ENCODE measurements at places on chromosomes 4 and X.

DNA sequence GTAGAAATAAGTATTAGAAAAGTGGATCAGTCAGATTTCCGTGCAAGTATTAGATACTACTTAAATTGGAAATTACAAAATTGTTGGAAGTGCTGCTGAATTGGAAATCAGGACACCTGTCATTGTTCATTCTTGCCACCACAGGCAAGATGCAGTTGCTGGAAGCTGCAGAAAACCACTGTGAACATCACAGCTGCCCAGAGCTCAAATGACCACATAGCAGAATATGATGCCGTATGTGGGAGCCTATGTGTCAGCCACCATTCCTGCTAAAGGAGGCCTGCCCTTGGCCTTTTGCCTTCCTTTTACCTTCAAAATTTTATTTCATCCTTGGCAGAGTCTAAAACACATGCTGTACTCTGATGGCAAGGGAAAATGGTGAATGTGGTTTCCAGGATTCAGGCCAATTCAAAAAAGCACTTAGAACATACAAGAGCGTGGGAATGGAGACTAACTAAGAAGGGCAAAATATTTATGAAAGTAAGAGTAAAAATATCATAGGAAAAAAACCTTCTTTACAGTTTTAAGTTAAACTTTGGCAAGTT, 1005.5 kb upstream of the GRID2 start:
- no peak for DNase-seq

- DNase-seq = no peak
These were observed 4.2 kb upstream of the TAB3 start for GRCh38 chrX:30893206-30893605.

DNA sequence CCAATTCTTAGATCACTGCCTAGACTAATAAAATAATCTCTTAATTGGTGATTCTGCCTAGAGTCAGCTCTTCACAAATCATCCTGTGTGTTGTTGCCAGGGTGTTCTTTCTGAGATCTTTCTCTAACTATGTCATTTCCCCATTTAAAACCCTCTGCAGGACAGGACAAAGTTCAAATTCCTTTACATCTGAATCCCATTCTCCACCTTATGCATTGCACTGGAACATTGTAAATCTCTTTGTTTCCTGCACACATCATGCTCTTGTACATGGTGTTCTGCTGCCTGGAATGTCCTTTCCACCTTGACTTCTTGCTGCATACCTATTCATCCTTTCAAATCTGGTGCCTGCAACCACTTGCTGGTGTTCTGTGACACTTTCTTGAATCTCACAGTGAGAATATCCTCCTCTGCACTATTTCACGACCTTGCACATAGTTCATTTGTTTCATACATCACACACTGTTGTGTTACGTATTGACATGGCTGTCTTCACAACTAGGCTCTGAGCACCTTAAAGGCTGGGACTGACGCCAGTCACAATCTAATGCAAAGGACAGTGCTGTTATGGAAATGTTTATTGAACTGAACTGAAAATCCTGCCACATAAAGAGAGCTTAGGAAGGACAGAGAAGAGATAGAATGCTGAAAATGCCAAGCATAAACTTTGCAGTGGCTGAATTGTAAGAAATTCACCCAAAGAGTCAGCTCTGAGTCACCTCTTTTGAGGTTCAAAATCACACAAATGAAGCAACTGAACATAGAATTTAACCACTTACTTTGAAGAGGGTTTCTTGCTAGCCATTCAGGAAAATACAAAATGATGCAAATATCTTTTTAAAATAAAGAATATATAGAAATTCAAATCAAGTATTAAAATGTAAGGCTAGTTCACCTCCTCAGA, 26.4 kb upstream of the SMIM14 start:
- no peak for DNase-seq

DNA sequence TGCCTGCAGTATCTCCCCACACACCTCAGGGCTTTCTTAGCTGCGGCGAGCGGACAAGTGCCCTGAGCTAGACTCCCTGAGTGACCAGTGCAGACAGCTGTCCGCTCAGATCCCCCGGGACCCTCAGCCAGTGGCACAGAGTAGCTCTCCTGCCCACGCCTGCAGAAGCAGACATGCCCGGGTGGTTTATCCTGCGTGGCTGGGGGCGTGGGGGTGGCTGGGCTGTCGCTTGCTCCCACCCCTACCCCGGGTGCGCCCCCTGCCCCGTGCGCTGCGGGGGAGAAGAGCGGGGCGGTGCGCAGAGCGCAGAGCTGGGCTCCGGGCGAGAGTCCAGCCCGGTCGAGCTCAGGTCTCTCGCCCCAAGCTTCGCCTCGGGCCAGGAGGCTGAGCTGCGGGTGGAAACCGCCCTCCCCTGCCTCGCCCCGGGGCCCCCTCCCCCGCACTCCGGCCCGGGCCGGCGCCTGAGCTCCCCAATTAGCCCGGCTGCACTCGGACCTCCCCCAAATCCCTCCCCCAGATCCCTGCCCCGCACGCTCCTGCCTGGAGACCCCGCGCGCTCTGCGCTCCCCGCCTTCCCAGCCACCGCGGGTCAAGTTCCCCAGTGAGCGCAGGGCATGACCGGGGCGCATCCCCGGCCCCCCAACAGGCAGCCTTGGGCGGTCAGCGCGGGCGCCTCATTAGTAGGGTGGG, 11.7 kb upstream of the SHOX start:
- DNase-seq = no peak

GRCh38 chrX:87900320-87900908, 382.8 kb downstream of the KLHL4 start:
- no peak for DNase-seq

- DNase-seq = no peak
These were observed 347.1 kb downstream of the GUCY2F start for GRCh38 chrX:109134777-109135176.

DNA sequence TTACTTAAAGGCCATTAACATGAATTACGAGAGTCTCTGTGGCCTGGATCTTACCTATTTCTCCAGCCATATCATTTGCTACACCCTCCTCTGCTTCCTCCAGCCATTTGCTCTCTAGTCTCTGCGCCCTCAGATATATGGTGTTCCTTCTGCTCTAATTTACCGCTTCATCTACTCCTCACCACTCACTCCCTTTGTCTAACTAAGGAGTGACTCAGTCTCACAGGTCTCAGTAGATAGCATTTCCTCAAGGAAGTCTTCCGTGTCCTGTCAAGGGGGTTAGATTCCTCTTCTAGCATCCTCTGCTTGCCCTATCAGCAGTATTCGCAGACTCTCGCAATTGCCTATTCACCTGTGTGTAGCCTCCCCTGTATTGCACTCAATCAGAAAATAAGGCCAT, 892.1 kb upstream of the INTU start:
- no peak for DNase-seq

GRCh38 chr4:76305971-76306881, at the start of gene STBD1:
TSS of gene STBD1 (plus strand) at chr4:76306733. CDS start at chr4:76306770, 37 bp downstream.
- peak; percentile 19 for DNase-seq

GRCh38 chr4:10162341-10163000, 45.9 kb upstream of the WDR1 start:
- DNase-seq = no peak

DNA sequence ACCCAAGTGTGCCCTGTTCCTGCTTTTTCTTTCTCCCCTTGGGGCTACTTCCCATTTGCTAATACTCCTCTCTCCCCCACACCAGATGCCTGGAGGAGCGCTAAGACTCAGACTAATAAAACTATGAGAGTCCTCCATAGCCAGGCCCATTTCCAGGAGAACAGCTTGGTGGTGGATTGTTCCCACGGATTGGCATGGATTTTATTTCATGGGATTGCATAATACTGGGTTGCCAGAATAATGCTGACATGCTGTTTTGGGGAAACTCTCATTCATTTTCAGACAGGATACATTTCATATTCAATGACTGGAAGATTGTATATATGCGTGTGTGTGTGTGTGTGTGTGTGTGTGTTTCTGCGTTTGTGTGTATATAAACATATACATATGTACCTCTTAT, 447.5 kb upstream of the PITX2 start:
- no peak for DNase-seq

DNA sequence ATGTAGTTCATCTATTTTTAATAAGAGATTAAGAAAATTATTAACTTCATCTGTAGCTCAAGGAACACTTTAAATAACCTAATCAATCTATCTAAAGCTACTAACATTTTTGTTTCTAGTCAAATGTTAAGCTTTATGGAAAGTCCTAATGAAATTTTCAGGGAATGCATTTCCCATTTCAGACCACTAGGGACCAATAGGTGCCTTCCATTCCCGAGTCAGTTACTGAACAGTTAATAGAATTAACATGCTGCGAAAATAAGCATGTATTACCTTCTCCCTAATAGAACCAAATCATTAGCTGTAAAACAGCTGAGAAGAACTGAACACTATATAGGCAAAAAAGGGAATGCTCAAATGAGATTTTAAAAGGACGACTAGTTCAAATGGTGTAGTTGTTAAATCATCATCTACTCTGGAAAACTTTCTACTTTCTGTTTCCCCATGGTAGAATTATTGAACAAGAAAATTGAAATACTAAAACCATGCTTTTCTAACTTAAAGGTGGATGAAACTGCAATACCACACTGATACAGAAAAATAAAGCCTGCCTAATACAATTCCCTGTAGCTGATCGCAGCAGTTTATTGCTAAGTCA, 22.5 kb downstream of the STX18 start:
- DNase-seq = no peak

DNA sequence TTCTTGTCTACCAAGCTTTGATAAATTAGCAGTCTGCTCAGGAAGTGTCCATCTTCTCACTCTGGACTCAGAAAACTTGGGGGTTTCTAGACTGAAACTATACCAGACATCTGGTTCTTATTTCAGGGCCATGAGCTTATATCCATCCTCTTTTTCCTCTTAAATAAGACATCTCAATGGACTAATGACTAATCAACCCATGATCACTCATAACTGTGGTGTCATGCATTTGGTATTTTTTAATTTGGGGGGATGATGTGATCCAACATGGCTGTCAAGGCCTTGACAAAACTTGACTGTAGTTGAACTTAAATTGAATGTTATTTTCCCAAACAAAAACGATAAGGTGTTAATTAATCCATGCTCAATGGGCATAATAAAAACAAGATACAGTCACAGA, 87.8 kb downstream of the GPRASP3 start:
- DNase-seq = no peak

- no peak for DNase-seq
These were observed 169.6 kb downstream of the MID1IP1 start for GRCh38 chrX:38970845-38971244.

- no peak for DNase-seq
These were observed 822.3 kb upstream of the TENM3 start for GRCh38 chr4:181420950-181421349.

GRCh38 chr4:63505714-63506460, 903.4 kb downstream of the TECRL start:
- DNase-seq = no peak

- DNase-seq = no peak
These were observed 44.8 kb downstream of the ACOX3 start for GRCh38 chr4:8395504-8396296.

DNA sequence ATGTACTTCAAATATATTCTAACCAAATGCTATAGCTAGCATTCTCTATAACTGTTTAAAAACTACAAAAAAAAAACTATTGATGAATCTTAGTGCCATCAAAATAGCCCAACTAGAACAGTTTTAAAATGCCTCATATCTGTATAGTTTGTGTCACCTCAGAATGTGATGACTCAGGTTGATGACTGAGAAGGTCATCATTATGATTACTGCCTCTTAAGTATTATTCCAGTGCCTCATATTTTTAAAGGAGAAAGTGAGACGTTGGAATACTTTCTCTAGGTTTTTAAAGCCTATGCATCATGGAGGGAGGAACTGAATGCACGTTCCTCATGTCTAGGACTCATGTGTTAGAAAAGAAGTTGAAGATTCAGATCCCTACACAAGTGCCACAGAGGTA, 88.2 kb downstream of the TMA16 start:
- DNase-seq = no peak

GRCh38 chr4:142379277-142380051, 466.6 kb downstream of the INPP4B start:
- no peak for DNase-seq

- DNase-seq = no peak
These were observed 12.1 kb downstream of the PPARGC1A start for GRCh38 chr4:23877758-23878229.

- DNase-seq = no peak
These were observed 235.1 kb downstream of the PPARGC1A start for GRCh38 chr4:23654791-23655190.

GRCh38 chr4:95190751-95191436, 357.9 kb downstream of the UNC5C start:
- no peak for DNase-seq

DNA sequence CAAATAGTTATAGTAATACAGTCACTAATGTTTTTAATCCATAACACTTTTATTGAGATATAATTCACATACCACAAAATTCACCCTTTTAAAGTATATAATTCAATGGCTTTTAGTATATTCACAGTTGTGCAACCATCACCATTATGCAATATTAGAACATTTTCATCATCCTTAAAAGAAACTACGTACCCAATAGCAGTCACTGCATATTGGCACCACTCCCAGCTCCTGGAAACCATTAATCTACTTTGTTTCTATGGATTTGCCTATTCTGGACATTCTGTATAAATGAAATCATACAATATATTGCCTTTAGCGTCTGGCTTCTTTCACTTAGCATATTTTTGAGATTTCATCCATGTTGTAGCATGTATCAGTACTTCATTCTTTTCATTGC, 99.3 kb downstream of the AMMECR1 start:
- DNase-seq = no peak

DNA sequence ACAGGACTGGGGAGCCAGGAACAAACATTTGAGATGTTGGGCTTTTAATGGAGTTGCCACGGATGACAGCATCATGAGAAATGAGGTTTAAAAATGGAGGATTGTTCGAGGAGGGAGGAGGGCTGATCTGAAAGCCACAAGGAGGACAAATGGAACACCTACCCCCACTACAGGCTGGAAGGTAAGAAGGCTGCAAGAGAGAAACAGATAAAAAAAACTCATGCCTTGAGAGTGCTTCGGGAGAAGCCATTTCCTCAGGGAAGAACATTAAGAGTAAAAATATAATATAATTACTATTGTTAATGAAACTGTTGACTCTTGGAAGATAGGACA, 119.5 kb upstream of the MAP9 start:
- no peak for DNase-seq

DNA sequence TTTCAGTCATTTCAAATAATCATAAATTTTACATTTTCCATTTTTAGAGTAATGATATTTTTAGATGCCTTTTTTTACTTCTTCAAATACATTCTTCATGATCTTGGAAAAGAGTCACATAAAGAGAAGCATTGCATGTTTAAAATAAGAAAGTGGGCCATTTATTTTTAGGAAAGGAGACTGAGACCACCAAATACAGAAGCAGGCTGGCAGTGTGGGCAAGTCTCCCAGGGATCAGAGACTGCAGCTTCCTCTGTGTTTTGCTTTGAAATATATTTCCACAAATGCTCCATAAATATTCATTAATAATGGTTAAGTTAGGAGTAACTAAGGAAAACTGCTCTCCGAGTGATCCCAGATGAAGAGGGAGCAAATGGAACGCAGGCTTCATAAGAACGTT, 276.7 kb downstream of the DCTD start:
- no peak for DNase-seq

All from DMS 273 treated with DMSO at 0.1 percent for 48 hours (cell line).